ENCODE measurements at places on chromosomes 2 and 18. TPM values are rescaled to one million over a fixed set of nuclear protein-coding genes. Genes with fewer than 3 reads are reported as not detected.

FN1 gene
- 1,236 TPM for total RNA-seq

CHRNG gene
- not detected for total RNA-seq

ATOH8 gene
- total RNA-seq: 0.89 TPM

G6PC2 gene
- total RNA-seq: not detected

ZAP70 gene
- not detected for total RNA-seq

UPP2 gene
- not detected for total RNA-seq

CYRIA gene
- total RNA-seq: not detected

GRCh38 chr18:25061395-25061794, 290.6 kb downstream of the ZNF521 start:
- no peak for DNase-seq

- DNase-seq: no peak
These were observed 172.0 kb downstream of the MGAT5 start for GRCh38 chr2:134425724-134426496.

DNA sequence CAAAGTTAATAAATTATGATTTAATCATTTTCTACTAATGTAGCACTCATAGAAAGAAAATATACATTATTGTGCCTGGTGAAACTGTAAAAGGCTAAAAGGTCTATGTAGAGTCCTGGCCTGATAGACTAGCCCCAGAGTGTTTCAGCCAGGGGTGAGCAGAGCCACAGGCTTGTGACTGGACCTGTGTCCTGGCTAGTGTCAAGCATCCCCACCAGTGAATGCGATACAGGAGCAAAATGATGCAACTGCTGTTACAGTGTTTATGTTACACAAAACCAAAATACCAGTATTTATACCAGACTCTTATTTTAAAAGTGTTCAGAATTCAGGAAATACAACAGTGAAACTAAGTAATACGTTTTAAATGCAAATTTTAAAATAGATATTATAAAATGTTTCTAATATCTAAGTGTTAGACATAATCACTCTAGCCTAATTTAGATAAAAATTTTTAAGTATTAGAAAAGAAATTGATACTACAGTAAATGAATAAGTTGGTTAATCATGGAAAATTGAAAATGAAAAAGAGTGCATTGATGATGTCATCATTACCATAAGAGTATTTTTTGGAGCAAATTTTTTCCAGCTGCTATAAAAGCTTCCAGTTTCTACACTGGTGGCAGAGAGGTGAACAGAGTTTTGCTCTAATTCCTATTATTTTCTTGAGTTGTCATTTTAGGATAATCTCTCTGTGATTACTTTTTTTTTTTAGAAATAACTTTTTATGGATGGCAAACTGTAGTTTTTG, 6.2 kb upstream of the TSPYL6 start:
- no peak for DNase-seq

GRCh38 chr2:224101820-224102630, 62.9 kb upstream of the SERPINE2 start:
- peak; percentile 62 for DNase-seq

GRCh38 chr2:56179931-56180330, 3.9 kb upstream of the CCDC85A start:
- no peak for DNase-seq

- DNase-seq: peak; percentile 30
These were observed 329.5 kb downstream of the PAX3 start for GRCh38 chr2:221969087-221969829.

DNA sequence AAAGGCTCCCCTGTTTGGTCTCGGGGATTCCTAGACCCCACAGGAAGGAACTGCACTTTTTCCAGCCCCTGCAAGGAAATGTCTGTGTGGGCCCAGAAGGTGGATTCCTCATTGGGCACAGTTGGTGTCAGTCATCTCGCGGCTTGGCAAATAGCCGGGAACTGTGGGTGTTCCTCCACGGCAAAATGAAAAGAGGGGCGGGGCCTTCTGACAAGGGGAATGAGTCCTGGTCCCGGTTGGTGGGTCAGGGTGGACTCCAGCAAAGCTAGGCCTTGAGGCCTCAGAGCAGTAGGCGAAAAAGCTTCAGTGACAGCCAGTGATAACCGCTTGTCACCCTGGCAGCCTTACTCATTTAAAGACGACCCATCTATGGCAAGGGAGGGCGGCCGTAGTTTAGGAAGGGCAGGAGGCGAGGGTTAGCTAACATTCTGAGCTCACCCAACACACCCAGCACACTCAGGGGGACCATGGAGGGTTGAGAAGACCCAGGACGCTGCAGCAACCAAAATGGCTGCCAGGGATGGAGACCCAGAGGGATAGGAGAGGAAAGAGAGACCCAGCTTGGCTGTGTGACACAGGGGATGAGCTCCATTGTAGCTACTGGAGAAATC, 16.5 kb downstream of the SLC4A3 start:
- no peak for DNase-seq

DNA sequence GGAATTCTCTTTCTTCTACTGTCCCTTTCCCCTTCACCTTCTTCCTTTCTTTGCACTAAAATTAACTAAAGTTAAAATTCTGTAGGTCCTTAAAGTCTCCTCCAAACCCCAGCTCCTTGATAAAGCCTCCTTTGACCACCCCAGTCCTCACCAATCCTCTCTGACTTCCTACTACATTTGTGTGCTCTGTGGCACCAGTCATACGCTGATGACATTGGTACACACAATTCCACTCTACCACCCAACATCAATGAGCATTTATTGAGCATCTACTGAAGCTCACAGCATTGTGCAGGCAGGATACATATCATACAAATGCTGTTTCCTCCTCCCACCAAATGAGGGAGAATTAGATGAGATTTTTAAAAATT, 4.5 kb upstream of the SP5 start:
- DNase-seq: no peak

- DNase-seq: peak; percentile 22
These were observed 927.0 kb upstream of the CRIM1 start for GRCh38 chr2:35428548-35428947.

GRCh38 chr2:11154016-11154922, 998 bp upstream of the SLC66A3 start:
- no peak for DNase-seq

- DNase-seq: peak; percentile 60
These were observed 18.8 kb downstream of the TEX44 start for GRCh38 chr2:231611273-231612108.

DNA sequence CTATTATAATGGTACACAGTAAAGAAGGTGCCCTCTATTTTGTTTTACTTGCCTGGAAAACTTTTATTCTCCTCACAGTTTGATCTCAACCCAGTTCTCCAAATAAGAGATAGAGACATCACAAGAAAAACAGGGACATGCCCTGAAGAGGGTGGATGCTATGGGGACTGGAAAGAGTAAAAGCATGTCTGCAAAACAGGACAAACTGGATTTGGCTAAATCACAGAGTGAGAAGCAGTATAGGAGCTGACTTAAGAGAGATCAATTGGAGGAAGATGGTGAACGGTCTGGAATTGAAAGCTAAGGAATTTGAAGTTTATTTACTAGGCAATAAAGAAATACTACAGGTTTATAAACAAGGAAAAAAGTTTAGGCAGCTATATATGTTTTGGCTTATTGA, 33.0 kb downstream of the SP140L start:
- DNase-seq: no peak

Measured in NCI-H460 (cell line).